Subcutaneous preadipocyte (primary cell): ENCODE measurements at places on chromosomes 1 and 21. TPM values are rescaled to one million over a fixed set of nuclear protein-coding genes. Genes with fewer than 3 reads are reported as not detected.

Gene NUP210L
- total RNA-seq: under 0.01 TPM in 2 replicates

Gene RNU1-3
- under 0.01 TPM in 2 replicates for total RNA-seq

Gene GNG5
- total RNA-seq: 22.9 and 26.8 TPM in 2 replicates

Gene PLA2G2C
- total RNA-seq: not detected in 2 replicates

Gene AMY1B
- total RNA-seq: not detected in 2 replicates

Gene SETDB1
- 32.7 and 35.8 TPM in 2 replicates for total RNA-seq

Gene LCE6A
- not detected in 2 replicates for total RNA-seq

Gene CNR2
- not detected in 2 replicates for total RNA-seq

Gene DYNLT5
- 0.73 and 0.78 TPM in 2 replicates for total RNA-seq

Gene ACTN2
- total RNA-seq: 0.39 TPM in 1 of 2 replicates, not detected in the other

Gene AKNAD1
- total RNA-seq: 0.73 and 1.2 TPM in 2 replicates

Gene PADI3
- total RNA-seq: not detected in 2 replicates

Gene MNDA
- total RNA-seq: not detected in 2 replicates

Gene LINGO4
- not detected in 2 replicates for total RNA-seq

Gene ABCA4
- total RNA-seq: under 0.01 TPM in 1 of 2 replicates, not detected in the other

Gene MEX3A
- 0.73 and 1.2 TPM in 2 replicates for total RNA-seq

Gene IVL
- total RNA-seq: under 0.01 TPM in 1 of 2 replicates, not detected in the other
